ENCODE measurements at places on chromosomes 1 and 21. TPM values are rescaled to one million over a fixed set of nuclear protein-coding genes. Genes with fewer than 3 reads are reported as not detected.

DNA sequence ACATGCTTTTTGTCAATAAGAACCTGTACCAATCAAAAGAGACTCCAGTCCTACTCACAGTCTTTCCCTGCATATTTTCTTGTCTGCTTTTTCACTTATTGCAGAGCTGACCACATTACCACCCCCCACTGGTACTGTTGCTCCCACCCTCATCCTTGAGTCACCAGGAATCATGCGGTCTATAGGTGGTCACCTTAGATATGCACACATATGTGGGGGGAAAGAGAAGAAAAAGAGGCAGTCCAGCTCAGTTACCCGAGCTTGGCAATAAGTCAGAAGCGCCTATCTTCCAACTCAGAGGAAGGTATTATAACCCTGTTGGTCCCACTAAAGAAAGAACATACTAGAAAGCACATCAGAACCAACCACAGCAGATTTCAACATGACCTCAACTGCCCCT, 119.2 kb downstream of the SMYD2 start:
- DNase-seq, result no peak

GRCh38 chr1:2124446-2125198, 70.0 kb downstream of the FAAP20 start:
- no peak for DNase-seq

DNA sequence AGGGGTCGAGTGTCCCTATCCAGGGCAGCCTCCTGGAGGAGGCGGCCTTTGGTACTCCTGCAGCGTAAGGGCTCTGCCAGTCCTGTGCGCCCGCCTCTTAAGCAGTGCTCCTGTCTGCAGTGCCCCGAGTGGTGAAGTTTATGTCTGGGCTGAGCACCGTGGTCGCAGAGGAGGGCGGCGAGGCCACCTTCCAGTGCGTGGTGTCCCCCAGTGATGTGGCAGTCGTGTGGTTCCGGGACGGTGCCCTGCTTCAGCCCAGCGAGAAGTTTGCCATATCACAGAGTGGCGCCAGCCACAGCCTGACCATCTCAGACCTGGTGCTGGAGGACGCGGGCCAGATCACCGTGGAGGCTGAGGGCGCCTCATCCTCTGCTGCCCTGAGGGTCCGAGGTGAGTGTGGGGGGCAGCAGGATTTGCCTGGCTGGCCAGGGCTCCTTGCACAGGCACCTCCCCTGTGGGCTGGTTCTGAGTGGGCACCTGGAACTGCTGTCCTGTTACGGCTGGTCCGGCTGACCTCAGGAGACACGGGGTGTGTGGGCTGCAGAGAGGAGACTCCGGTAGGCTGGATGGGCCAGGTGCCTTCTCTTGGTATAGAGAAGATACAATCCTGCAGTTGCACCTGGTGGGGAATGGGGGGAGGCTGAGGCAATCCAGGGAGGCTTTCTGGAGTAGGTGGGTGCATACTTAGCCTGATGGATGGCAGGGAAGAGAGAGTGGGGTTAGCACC, 66.8 kb downstream of the OBSCN start:
- no peak for DNase-seq

- DNase-seq, result no peak
Observed at GRCh38 chr1:80056179-80056578, 1049.6 kb upstream of the ADGRL4 start.

DNA sequence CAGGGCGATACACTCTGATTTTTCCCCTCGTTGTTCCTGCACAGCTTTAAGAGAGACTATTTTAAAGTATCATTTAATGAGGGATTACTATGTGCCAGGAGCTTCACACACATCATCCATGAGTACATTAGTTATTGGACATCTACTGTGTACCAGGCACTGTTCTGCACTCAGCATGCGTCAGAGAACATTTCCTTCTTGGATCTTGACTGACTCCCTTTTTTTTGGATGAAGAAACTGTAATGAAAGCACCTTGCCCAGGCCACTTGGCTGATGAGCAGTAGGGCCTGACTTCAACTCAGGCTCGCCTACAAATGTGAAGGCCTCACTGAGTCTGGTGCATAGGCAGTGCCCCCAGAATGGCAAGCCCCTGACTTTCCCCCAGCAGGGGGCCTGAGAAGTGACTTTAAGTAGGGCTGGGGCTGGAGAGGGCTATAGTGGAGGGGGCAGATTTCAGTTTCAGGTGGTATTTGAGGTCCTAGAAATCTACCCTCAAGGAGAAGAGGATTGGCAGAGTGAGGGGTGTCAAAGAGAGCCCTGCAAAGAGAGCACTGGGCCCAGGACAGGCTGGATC, 50.0 kb downstream of the PTPRU start:
- DNase-seq, result no peak

DNA sequence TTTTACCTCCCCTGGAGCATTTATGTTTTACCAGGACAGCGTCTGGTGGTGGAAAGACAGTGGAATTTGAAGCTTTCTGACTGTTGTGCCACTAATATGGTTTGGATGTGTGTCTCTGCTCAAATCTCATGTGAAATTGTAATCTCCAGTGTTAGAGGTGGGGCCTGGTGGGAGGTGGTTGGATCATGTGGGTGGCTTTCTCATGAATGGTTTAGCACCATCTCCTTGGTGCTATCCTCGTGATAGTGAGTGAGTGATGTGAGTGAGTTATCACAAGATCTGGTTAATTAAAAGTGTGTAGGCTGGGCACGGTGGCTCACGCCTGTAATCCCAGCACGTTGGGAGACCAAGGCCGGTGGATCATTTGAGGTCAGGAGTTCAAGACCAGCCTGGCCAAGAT, 23.7 kb downstream of the PHLDA3 start:
- no peak for DNase-seq

DNA sequence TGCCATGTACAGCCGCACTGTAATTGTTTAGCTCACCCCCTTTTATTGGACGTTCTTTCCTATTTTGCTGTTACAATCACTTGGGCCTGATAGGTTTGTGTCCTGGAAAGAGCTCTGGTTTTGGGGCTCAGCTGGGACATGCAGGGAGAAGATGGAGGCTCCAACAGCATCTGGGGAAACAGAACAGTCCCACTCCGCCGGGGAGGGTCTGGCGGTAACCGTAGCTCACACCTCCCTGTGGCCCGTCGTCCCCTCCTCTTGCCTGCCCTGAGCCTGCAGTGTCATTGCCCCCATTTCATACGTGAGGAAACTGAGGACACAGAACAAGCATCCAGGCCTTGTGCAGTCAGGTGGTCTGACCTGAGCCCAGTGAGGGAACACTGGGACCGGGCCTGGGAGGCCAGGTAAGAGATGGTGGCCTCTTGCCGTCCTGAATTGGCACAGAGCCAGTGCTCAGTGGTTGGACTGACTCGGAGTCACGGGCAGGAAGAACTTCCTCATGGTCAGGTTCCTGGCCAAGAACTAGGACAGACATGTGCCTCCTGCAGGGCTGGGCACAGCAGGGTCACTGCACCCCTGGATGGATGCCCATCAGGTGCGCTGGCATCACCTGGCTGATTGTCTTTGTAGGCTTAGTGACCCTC, 41.8 kb downstream of the S100B start:
- no peak for DNase-seq

GRCh38 chr1:2240270-2241156, 12.4 kb downstream of the SKI start:
- DNase-seq, result no peak

DNA sequence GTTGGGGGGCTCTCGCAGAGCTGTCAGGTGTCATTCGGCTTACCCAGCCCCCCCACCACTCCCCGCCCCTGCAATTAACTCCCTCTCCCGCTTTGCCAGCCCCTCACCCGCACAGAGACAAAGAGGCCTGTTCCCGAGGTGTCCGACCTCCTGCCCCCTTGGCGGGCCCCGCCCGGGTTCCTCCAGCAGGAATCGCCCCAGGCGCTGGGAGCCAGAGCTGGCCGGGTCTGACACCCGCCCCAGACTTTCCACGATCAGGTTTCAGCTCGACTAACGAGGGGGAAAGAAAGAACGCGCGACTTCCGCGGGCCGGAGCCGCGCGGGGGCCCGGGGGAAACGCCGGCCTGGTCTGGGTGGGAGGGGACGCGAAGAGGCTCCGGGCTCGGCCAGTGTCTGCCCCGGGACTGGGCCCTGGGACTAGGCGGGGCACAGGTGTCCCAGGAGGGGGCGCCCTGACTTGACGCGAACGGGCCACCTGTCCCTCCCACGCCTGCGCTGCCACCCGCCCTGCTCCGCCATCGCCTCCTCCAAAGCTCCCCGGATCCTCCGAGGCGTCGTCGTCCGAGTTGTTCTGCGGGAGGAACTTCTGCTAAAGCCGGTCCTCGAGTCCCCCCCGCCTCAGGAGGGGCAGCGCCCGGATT, 36.4 kb upstream of the HHAT start:
- DNase-seq, result peak; percentile 31

- no peak for DNase-seq
Observed at GRCh38 chr1:25676488-25676887, 59.9 kb downstream of the MAN1C1 start.

DNA sequence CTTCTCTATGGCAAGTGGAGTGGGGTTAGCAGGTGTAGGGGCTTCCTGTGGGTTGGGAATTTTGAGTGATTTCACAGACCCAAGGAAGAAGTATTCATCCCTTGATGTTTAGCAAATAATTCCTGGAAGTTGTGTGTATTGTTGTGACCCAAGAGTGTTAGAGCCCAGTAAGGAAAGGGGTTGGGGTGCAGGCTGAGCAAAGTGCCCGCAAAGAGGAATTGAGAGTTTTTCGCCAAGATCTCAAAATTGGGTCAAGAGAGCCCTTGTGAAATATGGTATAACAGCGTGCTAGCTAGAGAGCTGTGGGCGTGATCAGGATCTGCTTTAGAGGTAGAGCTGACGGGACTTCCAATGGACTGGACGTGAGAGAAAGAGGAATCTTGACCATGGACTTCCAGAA, 73.0 kb upstream of the LAPTM5 start:
- DNase-seq, result no peak

DNA sequence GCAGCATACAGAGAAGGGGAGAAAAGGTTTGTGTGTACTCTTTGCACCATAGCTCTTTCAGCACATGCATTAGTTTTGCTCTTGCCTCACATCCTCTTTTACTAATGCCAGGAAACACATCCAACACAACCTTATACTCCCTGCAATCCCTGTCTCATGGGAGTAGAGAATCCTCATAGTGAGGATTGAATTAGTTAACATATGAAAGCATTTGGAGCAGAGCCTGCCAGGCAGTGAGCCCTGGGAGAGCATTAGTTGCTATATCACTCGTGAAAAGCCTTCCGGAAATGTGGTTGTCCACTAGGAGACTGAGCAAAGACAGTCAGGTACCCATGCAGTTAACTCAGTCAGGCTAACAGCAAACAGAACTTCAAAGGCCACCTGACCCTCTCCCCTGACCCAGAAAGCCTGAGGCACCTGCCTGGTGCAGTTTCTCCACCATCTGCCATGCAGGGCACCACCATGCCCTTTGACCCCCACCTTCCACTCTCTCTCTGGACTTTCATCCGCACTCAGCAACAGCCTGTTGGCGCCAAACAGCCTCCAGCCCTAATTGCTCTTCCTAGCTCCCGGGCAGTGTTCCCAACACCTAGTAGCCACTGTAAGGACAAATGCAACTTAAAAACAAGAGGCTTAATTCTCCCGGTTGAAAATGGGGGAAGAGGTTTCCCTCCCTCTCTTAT, 14.9 kb upstream of the AGT start:
- DNase-seq, result no peak

DNA sequence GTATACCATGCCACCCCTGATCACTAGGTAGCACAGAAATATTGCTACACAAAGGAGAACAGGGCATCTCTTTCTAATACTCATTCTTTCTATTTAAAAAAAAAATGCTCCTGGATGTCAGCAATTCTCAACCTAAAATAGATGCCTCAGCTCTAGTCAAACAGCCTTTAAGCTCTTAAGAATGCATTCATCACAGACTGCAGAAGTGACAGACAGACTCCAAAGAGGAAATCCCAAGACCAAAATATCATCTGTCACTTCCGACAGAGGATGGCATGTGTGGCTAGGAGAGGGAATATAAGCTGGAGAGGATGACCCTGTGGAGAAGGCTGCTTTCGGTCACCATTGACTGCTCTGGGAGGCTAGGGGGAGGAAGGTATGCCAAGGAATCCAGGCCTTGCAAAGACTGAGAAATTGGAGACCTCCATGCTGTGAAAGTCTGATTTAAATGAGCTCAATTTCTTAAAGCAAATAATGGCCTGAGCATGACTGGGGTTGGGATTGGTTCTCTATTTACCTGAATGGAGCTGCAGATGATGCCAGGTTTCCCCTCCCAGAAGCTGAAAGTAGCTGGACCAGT, 277.4 kb downstream of the BRINP2 start:
- no peak for DNase-seq

GRCh38 chr1:232047473-232047872, 420.9 kb downstream of the DISC1 start:
- no peak for DNase-seq

DNA sequence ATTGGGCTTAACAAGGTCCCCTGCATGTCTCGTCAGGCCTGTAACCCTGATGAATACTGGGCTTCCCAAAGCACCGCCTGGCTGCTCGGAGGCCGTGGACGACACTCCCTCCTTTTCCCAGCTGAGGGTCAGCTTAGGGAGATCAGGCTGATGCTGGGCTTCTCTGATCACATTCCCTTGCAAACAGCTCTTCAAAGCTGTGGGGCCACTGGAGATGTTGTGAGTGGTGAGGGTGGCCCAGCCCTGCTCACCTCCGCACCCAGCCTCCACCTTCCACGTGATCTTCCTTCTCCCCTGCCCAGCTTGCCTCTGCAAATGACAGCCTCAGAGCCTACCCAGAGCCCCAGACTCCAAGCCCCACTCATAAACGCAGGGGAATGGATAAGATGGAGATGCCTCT, 195.4 kb downstream of the GRIK3 start:
- DNase-seq, result no peak

DNA sequence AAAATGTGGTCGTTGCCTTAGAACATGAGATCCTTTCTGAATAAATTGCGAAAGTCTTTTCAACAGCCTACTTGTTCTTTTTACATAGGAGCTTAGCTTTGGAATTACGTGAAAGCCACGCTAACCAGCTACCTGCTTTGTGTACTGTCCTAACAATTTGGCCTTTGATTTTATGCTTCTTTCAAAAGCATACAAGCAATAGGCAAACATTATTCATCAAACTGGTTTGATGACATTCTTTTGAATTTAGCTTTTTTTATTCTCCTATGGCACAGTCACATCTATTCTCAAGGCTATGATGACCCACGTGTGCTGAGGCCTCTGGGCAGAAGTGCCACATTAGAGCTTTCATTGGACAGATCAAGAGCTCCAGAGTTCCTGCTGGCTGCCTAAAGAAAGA, 178.0 kb upstream of the DPT start:
- no peak for DNase-seq

Gene TSPAN1
- not detected for total RNA-seq

Gene CD53
- total RNA-seq, result 490 TPM

Gene DPT
- total RNA-seq, result not detected

Gene FYB2
- not detected for total RNA-seq

Gene CD1B
- not detected for total RNA-seq

Gene NBPF3
- 4.2 TPM for total RNA-seq

Gene FBXO2
- 10.7 TPM for total RNA-seq

Gene TAL1
- not detected for total RNA-seq

Gene B3GALT2
- total RNA-seq, result 0.07 TPM

Gene OR4F16
- not detected for total RNA-seq

Gene CR1L
- total RNA-seq, result not detected

Data from B cell (primary cell).